Occipital lobe (tissue), 3 donors: ENCODE measurements at places on chromosomes 13 and 19. TPM values are rescaled to one million over a fixed set of nuclear protein-coding genes. Genes with fewer than 3 reads are reported as not detected.

GRCh38 chr19:35268536-35269437 is at the start of gene USF2:
Gene USF2, plus strand, starts transcription at chr19:35268962. Its CDS starts 140 bp downstream, at chr19:35269102.
- DNase-seq = peak; percentile 63

DNA sequence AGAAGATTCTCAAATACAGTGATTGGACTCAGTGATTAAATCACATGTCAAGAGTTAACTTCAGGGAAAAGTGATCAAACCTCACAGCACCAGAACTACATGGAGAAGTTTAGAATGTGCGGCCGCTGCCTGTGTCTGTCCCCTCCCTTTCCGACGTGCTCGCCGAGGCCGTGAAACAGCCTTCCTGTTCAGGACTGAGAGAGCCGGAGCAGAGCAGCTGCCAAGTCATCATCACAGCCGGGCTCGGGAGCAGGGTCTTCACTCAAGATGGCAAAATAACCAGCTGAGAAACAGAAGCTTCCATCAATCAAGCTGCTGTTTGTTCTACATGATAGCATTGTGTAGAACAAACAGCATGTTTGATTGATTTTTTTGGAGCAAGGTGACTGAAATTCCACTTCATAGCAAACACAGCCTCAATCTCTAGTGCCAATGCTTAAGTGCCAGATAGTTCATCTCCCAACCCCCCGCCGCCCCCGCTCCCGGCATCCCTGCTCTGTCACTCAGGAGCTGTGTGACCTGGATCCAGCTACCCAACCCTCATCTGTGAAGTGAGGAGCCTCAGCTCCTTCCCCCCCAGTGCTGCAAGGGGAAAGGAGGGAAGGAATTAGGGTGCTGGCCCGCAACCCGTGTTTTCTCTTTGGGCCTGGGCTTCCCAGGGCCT is 70.6 kb downstream of the HSPH1 start:
- no peak for DNase-seq

DNA sequence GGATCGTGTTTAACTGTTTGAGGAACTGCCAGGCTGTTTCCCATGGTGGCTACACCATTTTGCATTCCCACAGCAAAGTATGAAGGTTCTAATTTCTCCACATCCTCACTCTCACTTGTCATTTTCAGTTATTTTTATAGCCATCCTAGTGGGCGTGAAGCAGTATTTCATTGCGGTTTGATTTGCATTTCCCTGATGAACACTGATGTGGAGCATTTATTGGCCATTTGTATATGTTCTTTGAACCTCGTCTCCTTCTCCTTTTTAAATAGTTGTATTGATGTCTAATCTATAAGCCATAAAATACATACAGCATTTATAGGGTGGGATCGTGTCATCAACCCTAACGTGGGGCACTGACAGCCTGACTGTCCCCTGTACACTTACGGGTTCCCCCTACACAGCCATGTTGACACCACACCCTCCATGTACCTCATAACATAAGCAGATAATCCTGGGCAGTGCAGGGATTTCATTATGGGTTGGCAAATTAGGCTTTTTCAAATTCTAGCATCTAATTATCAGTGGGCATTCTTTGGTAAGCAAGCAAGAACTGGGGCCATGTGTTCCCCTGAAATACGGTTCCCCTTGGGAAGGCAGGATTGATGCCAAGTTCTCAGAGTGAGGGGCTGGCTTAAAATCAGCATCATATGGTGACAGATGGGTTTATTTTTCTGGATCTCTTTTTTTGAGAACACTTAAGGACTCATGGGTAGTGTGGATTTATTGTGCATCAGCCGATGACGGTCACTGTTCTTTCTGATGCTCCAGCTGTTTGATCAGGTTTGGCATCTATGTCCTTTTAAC is 11.6 kb upstream of the ZBTB45 start:
- no peak for DNase-seq

DNA sequence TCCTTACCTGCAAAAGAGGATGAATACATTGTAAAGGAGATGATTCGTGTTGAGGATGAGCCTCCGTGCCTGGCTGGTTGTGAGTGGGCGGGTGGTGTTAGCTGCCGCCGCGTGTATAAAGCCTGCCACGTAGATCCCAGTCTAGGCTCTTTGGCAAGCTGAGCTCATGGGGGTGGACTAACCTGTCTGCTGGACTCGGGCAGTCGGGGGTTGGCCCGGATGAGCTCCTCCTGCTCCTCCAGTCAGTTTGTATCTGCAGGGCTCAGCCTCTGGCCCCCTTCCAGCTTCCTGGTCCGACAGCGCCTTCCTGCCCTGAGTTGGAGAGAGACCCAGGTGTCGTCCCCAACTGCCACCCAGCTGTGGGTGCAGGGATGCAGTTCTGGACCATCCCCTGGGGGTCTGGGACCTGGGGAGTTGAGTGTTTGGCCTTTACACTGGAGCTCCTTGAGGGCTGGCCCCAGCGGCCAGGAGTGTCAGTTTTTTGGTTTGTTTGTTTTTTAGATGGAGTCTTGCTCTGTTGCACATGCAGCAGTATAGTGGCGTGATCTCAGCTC is 20.9 kb downstream of the TECR start:
- DNase-seq = no peak

DNA sequence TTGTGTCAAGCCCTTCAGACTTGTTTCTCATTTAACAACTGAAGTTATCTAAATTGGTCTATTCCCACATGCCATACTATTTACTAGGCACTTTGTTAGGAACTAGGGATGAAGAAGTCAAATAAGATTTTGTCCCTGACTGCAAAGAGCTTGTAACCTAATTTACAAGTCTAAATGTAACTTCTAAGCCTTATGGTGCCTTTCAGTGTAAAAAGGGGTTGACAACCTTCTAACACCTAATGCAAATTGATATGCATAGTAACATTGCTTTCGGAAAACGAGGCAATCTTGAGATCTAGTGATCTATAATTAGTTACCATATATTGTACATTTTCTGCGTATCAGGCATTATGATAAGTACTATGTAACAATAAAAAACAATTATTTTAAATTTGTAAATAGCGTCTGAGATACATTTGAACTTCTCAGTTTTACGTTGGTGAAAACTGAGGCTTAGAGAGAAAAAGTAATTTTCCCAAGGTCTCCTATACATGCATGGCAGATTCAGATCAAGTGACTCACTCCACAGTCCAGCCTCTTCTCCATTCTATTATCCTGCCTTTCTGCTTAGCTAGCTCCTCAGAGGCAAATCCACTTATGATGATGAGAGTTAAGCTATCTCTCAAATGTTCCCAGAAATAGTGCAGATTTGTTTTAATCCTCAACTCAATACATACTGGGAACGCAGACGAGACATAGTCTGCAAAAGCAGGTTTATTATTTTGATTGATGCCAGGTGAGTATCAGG is 764.9 kb upstream of the SLITRK5 start:
- DNase-seq = no peak

DNA sequence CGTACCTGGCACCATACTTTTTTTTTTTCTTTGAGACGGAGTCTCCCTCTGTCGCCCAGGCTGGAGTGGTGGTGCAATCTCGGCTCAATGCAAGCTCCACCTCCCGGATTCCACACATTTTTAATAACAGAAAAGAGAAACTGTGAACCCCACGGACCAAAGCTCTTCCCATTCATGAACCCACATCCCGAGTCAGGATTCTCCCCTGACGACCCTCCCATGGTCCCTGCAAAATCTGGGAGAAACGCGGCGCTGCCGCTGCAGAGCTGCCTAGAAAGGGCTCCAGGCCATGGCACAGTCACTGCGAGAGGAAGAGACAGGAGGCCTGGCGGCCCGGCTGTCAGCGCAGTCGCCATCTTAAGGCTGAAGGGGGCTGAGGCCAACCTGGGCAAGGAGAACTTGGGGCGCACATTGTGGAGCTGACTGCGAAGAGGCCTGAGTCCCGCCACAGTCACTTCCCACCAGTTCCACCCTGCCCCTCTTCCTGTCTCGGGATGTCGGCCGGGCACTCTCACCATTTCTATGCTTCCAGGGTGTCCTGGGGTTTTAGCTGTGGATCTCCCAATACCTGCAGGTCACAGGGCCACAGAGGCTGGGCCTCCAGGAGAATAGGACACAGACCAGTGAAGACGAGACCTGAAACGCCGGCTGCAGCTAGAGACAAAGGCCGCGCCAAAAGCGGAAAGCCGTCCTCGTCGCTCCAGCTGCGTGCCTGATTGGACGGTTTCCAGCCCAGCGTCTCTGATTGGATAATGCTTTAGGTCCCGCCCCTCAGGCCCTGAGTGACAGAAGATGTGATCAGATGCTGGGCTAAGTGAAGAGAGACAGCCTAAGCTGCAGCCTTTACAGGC is 71.0 kb downstream of the ZNF486 start:
- peak; percentile 70 for DNase-seq

The ZNF382 gene
- total RNA-seq = 110 TPM

DNA sequence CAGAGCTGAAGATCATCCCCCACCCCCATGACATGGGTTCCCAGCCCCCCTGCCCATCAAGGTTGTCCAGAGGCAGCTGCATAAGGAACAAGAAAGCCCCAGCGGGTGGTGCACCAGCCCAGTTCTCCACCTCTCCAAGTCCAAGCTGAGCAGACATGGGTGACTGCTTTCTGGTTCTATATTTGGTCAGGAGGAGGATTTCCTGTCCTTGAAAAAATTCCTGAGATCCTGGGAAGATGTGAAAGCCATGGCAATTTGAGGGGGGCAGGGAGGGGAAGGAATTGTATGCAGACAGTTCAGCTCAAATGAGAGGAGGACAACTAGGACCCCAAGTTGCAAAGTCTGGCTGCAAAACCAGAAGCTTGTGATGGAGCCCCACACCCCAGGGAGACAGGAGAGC is 55.4 kb upstream of the ADGRE5 start:
- DNase-seq = no peak

- DNase-seq = no peak
These were observed 46.1 kb downstream of the OXGR1 start for GRCh38 chr13:96948127-96948526.

The KLK14 gene
- not detected for total RNA-seq

The ZNF560 gene
- total RNA-seq = 0.31 TPM

DNA sequence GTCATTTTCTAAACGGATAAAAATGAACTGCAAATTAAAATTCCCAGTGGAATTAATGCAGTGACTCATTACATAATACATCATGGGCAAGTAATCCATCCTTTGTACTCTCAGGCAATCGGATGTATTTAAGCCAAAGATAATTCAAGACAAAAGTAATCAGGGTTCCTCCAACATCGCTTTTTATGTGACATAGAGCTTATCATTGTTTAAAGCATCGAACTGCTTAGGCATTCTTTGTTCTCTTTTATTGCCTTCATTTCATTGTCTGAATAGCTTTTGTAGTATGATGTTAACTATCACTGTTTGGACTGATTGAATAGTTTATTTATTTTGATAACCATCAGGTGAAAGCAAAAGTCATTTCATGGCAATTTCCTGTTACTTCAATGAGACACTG is 209.4 kb downstream of the ITGBL1 start:
- DNase-seq = no peak

The CASP14 gene
- not detected for total RNA-seq

GRCh38 chr13:77443511-77443910 is 92.0 kb upstream of the SCEL start:
- no peak for DNase-seq

- DNase-seq = no peak
These were observed 21.6 kb downstream of the FAM124A start for GRCh38 chr13:51243832-51244231.

DNA sequence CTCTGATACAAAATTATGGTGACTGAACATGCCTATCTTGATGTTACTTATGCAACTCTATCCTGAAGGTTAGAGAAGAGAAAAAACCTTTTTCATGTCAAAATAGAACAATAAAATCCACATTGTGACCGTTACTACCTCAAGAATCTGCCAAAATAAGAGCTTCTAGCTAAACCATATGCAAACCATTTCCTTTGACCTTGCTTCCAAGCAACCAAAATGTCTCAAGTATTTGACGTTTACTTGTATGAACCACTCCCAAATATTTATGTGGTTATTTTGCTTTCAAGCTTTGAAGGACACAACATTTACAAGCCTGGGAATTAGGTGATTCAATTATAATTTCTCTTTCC is 13.9 kb downstream of the FOXO1 start:
- no peak for DNase-seq

- DNase-seq = no peak
These were observed 2.9 kb downstream of the ZNF816 start for GRCh38 chr19:52959613-52960295.

DNA sequence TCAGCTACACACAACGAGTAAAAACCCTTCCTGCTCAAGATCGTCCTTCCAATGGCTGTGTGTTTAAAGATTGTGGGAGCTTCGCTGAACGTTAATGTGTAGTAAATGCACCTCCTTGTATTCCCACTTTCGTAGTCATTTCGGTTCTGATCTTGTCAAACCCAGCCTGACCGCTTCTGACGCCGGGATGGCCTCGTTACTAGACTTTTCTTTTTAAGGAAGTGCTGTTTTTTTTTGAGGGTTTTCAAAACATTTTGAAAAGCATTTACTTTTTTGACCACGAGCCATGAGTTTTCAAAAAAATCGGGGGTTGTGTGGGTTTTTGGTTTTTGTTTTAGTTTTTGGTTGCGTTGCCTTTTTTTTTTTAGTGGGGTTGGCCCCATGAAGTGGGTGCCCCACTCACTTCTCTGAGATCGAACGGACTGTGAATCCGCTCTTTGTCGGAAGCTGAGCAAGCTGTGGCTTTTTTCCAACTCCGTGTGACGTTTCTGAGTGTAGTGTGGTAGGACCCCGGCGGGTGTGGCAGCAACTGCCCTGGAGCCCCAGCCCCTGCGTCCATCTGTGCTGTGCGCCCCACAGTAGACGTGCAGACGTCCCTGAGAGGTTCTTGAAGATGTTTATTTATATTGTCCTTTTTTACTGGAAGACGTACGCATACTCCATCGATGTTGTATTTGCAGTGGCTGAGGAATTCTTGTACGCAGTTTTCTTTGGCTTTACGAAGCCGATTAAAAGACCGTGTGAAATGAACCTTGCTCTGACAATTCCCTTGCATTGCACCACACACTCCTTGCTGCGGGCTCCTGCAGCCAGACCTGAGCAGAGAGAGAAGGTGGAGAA is 2.7 kb upstream of the FAM174C start:
- no peak for DNase-seq

The LRG1 gene
- total RNA-seq = not detected

- DNase-seq = no peak
These were observed 1819.5 kb downstream of the SLITRK5 start for GRCh38 chr13:89490661-89491060.

DNA sequence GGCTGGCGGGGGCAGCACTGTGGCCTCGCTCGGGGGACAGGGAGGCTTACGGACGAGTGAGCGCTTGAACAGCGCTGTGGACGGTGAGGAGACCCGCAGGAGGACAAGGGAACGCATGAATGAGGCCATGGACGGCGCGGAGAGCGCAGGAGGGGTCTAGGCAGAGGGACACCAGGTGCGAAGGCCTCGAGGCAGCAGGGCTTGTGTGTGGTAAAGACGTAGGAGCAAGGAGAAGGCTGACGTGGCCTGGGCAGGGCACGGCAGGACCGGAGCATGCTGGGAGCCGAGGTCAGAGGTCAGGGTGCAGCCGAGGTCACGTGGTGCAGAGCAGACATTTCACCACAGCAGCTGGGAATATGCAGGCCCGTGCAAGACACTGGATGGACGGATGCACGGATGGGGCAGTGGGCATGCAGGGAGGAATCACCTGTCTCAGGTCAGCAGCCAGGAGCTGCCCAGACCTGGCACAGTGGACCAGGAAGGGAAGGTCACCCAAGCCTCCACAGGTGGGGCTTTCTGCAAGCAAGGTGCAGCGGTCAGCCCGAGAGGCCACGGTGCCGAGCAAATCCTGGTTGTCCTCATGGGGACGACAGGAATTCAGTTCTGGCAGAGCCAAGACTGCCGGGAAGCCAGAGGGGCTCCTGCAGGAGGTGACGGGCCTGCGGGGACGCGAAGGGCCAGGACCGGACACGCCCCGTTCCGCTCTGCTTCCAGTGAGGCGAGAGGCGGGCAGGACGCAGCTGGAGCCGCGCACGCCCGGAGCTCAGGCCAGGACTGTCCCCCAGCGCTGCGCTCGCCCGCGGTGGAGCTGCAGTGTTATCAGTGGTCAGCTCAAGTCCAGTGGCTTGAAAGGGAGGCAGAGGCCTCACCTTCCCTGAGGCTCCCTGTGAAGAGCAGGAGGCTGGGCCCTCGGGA is 72.2 kb downstream of the RASA3 start:
- no peak for DNase-seq
